ENCODE measurements at places on chromosomes 7 and 10.

DNA sequence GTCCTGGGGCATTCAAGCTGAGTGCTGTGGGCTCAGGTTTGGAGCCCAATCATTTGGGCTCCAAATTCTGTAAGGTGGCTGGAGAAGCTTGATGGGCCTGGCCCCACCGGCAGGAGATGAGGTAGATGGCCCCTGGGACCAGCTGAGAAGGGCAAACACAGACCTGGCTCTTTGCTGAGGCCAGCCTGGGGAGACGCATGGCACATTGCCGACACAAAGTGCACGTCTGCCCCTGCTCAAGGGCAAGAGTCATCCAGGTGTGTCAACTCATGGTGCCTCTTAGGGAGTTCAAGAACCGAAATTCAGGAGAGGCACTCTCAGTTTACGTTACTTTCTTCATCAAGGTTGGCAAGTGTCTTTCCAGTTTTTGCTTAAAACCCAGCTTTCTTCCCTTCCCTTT, 227.5 kb downstream of the LRMDA start:
- DNase-seq = no peak
- no peak overlapping the region for H3K27ac ChIP-seq
- peaks cover 6% of the 10 kb centered on the region for H3K36me3 ChIP-seq
- H3K4me1 ChIP-seq = peaks cover 79% of the 10 kb centered on the region

- peak; percentile 8 for DNase-seq
- peaks cover 6% of the 10 kb centered on the region for H3K4me1 ChIP-seq
- H3K27ac ChIP-seq = no peak overlapping the region
- H3K4me3 ChIP-seq = no peak overlapping the region
Measured at GRCh38 chr10:84907461-84908009, 579.1 kb downstream of the CCSER2 start.

DNA sequence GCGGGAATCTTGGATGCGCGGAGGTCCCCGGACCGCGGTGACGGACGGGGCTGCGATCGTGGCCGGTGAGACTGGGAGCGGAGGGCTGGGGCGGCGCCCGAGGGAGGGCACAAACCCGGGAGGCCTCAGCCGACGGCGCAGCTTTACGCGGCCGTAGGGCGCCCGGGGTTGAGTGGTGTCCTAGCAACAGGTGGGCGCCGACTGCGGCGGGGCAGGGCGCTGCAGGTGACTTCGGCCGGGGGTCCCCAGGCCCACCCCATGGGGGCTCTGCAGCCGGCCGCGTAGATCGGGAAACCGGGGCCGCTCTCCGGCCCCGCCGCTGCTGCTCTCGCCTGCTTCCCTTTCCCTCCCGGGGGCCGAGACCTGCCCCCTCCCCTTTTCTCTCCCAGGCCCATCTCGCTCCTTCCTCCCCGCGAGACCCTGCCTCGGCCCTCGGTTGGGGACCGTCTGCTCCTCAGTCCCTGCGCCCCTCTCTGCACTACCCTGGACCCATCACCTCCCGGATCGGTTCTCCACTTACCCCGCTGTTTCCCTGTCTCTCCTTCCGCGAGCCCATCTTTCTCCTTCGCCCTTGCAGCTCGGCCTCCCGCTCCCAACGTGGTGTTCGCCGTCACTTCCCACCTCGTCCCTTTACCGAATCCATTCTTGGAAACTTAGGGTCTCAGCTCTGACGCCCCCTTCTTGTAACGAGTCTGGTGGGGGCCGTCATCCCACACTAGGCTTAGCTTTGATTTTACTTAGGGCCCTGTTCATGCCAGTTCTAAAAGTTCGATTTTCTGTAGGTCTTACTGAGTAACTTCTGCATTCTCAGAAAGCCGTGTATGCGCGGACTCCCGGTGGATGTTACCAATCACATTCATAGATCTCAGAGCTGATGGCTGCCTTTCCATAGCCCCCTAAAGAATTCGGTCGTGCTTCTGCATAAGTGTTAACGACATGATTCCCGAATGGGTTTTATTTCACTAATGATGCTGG, 18.5 kb upstream of the ACBD5 start:
- no peak overlapping the region for H3K27ac ChIP-seq
- H3K4me3 ChIP-seq = peak overlapping the region; percentile 89
- peaks cover 81% of the 10 kb centered on the region for H3K27me3 ChIP-seq
- peak; percentile 64 for DNase-seq
- peaks cover 7% of the 10 kb centered on the region for H3K36me3 ChIP-seq

- H3K27me3 ChIP-seq = peaks cover 92% of the 10 kb centered on the region
- peak overlapping the region; percentile 78 for H3K4me3 ChIP-seq
- no peak overlapping the region for H3K27ac ChIP-seq
- no peaks in the 10 kb centered on the region for H3K36me3 ChIP-seq
- peaks cover 29% of the 10 kb centered on the region for H3K4me1 ChIP-seq
Measured at GRCh38 chr10:22341190-22341925, 3.9 kb upstream of the SPAG6 start.

- H3K27ac ChIP-seq = no peak overlapping the region
- no peak for DNase-seq
- H3K4me1 ChIP-seq = no peaks in the 10 kb centered on the region
- H3K27me3 ChIP-seq = peaks cover 14% of the 10 kb centered on the region
Measured at GRCh38 chr10:89197473-89197872, 9.6 kb downstream of the CH25H start.

DNA sequence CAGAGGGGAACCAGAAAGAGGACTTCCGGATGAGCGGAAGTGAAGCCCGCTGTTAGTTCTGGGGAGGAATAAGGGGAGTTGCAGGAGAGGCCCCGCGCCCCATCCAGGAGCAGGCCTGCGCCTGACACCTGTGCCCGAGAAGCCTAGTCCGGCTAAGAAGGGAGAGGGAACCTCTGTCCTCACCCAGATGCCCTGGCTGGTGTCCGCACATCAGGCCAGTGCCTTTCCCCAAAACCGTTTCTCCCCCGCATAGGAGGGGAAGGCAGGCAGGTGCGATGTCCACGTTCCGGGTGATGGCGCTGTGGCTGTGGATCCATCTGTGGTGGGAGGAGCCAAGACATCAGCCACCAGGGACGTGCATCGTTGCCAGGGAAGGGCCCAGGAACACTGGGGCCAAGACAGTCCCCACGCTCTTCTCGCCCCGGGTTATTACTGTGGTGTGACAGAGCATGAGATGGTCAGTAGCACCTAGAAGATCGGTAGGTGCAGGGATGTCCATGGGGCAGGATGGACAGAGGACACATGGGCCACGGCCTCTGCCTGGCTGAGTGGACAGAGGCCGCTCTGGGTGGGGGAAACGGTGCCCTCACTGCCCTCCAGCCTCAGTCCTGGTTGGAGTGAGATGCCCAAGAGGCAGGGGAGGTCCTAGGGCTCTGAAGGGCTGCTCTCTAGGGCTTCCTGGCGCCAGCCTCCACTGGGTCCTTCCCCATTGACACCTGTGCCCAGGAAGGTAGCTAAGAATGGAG, 262.7 kb downstream of the CELF2 start:
- no peak overlapping the region for H3K4me3 ChIP-seq
- H3K4me1 ChIP-seq = peaks cover 35% of the 10 kb centered on the region
- H3K36me3 ChIP-seq = peaks cover 7% of the 10 kb centered on the region
- DNase-seq = no peak
- peaks cover 46% of the 10 kb centered on the region for H3K27me3 ChIP-seq
- no peak overlapping the region for H3K27ac ChIP-seq

- H3K4me3 ChIP-seq = no peak overlapping the region
- no peaks in the 10 kb centered on the region for H3K36me3 ChIP-seq
- H3K27me3 ChIP-seq = peaks cover 7% of the 10 kb centered on the region
- DNase-seq = no peak
- H3K4me1 ChIP-seq = no peaks in the 10 kb centered on the region
Measured at GRCh38 chr7:28114056-28114455, 66.5 kb downstream of the JAZF1 start.
